ENCODE measurements at places on chromosomes 3 and 15. TPM values are rescaled to one million over a fixed set of nuclear protein-coding genes. Genes with fewer than 3 reads are reported as not detected.

- DNase-seq: no peak
These were observed 7.3 kb upstream of the ITIH3 start for GRCh38 chr3:52787246-52787645.

VIPR1 gene
- not detected for total RNA-seq

DNA sequence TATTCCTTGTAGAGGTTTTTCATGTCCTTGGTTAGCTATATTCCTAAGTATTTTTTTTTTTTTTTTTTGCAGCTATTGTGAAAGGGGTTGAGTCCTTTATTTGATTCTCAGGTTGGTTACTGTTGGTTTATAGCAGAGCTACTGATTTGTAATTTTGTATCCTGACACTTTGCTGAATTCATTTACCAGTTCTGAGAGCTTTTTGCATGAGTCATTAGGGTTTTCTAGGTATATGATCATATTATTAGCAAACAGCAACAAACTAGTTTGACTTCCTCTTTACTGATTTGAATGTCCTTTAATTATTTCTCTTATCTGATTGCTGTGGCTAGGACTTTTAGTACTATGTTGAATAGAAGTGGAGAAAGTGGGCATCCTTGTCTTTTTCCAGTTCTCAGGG, 737.4 kb downstream of the ZNF385D start:
- DNase-seq: no peak

GOLGA8A gene
- 3.4 TPM for total RNA-seq

DNA sequence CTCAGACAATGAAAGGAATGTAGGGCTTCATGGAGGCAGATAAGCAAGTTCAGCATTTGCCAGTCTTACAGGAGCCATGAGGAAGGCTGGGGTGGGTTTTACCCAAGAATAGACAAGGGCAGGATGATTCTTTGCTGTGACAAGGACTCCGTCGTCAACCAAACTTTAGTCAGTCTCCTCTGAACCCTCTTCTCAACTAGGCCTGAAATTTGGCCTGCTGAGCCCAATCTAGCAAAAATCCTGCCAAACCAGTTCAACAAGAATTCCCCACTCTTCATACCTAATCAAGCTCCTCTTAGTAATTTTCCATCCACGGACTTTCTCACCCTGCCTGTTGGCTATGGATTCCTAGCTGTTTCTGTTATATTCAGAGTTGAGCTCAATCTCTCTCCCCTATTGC, 280.5 kb downstream of the TBL1XR1 start:
- no peak for DNase-seq

CPLX3 gene
- not detected for total RNA-seq

GRCh38 chr3:169659820-169660674, 3.5 kb downstream of the MECOM start:
- DNase-seq: no peak

DNA sequence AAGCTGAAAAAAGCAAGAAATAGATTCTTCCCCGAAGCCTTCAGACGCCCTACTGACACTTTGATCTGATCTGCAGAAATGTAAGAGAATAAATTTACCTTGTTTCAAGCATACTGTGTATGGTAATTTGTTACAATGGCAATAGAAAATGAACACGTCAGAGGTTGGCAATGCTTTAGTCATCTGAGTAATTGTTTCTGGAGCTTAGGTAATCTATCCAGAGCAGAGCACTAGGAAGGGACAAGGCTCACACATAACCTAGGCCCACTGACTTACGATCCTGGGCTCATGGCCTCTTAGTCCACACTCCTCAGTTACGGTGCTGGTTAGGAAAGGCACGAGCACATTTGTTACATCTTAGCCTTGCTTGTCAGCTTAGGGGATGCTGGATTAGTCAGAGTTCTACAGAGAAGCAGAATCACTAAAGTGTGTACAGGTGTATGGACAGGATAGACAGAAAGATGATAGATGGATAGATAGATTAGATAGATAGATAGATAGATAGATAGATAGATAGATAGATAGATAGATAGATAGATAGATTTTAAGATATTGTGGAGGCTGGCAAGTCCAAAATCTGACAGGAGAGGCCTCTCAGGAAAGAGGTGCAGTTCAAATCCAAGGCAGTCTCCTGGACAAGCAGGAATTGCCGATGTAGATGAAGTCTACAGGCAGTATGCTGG, 46.8 kb upstream of the TBC1D23 start:
- DNase-seq: no peak

ADAMTS7 gene
- 1.6 TPM for total RNA-seq

DNA sequence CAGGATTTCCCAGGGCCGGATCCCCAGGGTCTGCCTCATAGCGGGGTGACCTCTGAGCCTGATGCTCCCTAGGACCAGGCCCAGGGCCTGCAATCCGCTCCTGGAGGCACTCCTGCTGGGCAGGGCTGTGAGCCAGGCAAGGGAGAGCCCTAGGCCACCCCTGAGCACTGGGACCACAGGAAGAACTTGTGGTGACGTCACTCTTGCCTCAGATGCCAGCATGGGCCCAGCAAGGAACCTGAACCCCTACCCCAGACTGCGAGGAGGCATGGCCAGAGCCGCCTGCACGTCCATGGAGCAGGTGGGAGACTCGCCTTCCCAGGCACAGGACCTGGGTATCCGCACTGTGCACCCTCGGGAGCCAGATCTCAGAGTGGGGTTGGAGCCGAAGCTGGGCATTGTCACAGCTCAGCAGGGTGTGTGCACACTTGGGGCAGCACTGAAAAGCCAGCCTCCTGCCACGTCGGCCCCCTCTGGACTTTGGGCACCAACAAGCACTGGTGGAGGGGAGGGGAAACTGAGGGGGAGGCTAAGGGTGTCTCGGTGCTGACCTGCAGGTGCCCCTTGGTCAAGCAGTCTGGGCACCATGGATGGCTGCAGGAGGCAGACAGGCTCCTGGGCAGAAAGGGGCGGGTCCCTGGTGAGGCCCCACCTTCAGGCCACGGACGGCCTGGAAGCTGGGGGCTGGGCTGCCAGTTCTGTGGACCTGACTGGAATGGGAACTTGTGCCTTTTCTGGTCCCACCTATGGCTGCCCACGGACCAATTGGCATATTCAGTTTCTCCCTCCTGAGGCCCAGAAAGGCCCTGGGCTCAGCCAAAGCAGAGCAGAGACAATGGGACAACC, 49.3 kb downstream of the SLC6A20 start:
- no peak for DNase-seq

Data from SJSA1 (cell line).